ENCODE measurements at places on chromosomes 2 and 18. TPM values are rescaled to one million over a fixed set of nuclear protein-coding genes. Genes with fewer than 3 reads are reported as not detected.

The CCDC102B gene
- 7.5 TPM for total RNA-seq

The SATB2 gene
- 1.7 TPM for total RNA-seq

The BOLL gene
- not detected for total RNA-seq

The RNF152 gene
- 0.07 TPM for total RNA-seq

The LYG2 gene
- total RNA-seq: not detected

The CCT4 gene
- total RNA-seq: 326 TPM

The FBXO41 gene
- 44.9 TPM for total RNA-seq

- DNase-seq: no peak
These were observed 283.6 kb upstream of the GYPC start for GRCh38 chr2:126372406-126372805.

DNA sequence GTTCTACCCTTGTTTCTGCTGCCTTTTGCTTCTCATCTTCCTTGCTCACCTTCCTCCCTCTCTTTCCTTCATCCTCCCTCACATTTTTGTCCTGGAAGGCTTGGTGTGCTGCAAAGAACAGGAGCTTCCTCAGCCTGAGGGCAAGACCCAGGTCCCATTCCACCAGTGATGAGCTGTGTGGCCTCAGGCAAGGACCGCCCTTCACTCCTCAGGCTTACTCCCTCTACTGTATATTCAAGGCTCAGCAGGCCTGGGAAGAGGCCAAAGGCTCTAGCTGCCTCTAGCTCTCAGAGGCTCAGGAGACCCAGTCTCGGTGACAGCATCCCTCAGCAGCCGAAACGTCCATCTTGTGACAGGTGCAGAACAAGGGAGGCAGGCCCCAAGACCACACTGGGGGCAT lies 97.5 kb downstream of the MRO start:
- peak; percentile 49 for DNase-seq

DNA sequence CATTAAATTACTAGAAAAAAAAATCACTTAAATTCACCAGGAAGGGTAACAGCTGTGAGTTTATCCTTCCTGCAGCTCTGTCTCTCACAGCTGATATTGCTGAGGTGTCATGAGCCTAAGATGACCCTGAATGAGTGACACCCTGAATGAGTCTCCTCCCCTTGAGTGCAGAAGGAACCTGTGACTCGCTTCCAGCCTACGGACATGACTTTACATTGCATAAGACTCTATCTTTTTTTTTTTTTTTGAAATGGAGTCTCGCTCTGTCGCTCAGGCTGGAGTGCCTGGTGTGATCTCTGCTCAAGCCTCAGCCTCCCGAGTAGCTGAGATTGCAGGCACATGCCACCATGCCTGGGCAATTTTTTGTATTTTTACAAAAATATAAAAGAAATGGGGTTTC lies 14.1 kb downstream of the MRO start:
- DNase-seq: no peak

DNA sequence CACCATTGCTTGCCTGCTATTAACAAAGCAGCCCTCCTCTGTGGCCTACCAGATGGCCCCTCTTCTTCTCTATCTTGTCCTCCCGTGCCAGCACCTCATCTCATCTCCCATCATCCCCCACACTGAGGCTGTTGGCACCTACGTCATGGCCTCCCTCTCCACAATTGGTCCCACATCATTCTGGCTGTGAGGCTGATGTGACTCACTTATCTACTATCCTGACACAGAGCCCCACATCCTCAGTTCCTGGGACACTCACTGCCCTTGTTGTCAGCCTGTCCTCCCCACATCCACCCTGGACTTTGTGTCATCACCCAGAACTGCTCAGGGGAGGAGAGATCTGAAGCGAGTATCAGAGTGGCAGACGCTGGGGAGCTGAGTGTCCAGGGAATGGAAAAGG lies 102.9 kb downstream of the MRO start:
- no peak for DNase-seq

GRCh38 chr2:207092818-207093217 lies 72.9 kb downstream of the KLF7 start:
- DNase-seq: no peak

- DNase-seq: no peak
These were observed 43.4 kb downstream of the KCNF1 start for GRCh38 chr2:10954856-10955818.

DNA sequence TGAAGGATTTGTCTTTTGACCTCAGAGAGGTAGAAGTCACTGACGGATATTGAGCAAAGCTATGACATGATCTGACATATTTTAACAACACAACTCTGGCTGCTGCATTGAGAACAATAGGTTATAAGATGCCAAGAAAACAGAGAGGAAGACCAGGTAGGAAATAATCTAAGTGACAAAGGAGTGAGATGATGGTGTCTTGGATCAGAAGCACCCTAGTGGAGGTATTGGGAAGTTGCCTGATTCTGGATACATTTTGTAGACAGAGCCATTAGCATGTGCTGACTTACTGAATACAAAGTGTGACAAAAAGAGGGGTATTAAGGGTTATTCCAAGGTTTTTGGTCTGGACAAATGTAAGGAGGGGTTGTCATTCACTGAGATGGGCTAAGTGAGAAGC lies 1438.1 kb downstream of the DPP10 start:
- DNase-seq: no peak

- no peak for DNase-seq
These were observed 208.4 kb downstream of the SETBP1 start for GRCh38 chr18:44889111-44889510.

- DNase-seq: no peak
These were observed 22.7 kb upstream of the LINC00305 start for GRCh38 chr18:64171576-64171975.

DNA sequence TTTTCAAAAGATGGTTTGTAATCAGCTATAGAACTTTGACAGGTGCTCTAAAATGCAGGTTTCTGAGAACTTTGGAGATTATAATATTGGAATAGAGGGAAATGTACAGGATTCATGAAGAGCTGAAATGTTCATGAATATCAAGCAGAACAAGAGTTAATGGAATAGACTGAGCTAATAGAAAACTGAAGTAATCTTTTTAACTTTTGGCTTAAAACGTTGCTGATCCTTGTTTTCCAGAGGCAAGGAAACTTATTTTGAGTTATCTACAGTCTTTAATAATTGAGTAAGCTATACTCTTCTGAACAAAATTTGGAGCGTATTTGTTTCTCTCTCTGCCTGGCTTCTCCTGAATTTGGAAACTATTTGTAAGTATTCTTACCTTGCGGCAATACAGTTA lies 10.8 kb upstream of the IL18RAP start:
- no peak for DNase-seq

DNA sequence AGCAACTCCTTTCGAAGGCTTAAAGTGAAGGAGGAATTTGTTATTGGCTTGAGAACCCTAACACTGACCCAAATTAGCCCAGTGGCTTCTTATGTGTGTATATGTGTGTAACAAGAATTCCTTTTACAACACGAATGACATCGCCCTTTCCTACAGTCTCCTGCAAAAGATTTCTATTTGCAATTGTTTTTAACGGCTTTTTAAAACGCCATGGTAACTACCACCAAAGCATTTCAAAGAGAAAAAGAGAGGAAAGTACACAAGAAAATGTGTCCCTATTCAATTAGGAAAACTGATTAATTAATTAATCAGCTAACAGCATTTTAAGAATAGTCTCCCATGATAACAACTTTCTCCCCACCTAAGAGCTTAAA lies 58.1 kb downstream of the PAX3 start:
- DNase-seq: no peak

GRCh38 chr18:66560094-66560493 lies 43.8 kb downstream of the CDH19 start:
- DNase-seq: peak; percentile 62

GRCh38 chr2:72780477-72780876 lies 45.4 kb downstream of the EXOC6B start:
- DNase-seq: no peak

DNA sequence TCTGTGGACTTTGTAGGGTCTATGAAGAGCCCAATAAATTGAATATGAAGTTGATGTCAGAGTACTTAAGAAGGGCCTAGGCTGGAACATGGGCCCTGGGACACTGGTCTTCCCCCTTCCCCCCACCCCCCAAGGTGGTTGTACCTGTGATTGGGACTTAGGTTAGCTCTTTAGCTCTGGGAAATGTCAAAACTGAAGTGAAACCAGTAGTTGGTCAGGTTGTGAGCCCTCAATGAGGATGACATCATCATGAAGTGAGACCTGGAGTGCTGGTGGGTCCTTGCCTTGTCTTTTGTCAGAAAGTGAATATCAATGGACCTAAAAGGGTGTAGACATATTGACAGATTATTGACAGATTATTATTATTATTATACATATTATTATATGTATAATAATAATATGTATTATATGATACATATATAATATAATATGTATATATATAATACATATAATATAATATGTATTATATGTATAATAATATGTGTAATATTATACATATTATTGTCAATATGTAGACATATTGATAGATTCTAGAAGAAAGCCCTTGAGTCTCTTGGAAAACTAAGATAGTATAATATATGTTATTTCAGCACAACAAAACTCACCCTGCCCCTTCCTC lies 5.4 kb downstream of the MARS2 start:
- DNase-seq: peak; percentile 55

- DNase-seq: peak; percentile 85
These were observed 15.5 kb downstream of the PNO1 start for GRCh38 chr2:68172990-68173700.

GRCh38 chr2:235229236-235229635 lies 264.6 kb upstream of the AGAP1 start:
- DNase-seq: no peak

GRCh38 chr2:2939078-2939795 lies 438.4 kb downstream of the EIPR1 start:
- no peak for DNase-seq

GRCh38 chr18:44885507-44885906 lies 204.8 kb downstream of the SETBP1 start:
- DNase-seq: no peak

DNA sequence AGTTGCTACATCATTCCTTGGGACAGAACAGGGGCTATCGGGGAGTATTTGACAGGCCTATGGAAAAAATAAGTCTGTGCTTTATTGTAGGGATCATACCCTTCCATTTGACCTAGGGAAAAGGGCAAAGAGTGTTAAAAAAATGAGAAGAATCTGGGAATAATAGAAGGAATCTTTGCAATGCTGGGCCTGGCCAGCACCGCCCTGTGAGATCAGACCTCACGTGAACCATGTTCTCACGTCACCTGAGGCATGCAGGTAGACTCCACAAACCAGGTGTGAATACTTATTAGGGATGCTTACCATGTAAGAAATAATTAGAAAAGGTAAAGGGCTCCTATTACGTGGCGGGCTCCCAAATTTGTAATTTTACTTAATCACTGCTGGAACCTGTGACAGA lies 177.5 kb upstream of the GATA6 start:
- no peak for DNase-seq

DNA sequence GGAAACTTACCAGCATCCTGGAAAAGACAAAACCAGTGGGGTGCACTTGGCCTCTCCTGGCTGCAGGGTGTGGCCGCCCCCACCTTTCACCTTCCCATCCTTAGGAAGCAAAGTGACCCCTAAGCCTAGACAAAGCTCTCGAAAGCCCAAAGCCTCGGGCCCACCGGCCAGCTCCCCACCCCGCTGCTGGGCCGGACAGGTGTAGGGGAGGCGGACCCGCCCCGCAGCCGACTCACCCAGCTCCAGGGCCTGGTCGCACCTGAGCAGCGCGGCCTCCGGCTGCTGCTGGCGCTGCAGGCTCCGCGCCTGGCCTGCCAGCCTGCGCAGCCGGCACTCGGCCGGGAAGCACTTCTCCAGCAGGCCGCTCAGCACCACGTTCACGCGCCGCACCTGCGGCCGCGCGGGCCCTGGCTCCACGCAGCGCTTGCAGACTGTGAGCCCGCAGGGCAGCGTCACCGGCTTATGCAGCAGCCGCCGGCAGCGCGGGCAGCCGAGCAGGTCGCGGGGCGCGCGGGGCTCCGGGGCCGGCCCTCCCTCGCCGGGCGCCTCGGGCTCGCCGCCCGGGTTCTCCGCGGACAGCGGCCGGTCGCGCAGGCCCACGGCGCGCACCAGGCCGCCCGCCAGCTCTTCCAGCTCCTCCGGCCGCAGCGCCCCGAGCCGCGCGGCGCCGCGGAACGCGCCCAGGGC lies 979 bp downstream of the LONRF2 start:
- DNase-seq: no peak

DNA sequence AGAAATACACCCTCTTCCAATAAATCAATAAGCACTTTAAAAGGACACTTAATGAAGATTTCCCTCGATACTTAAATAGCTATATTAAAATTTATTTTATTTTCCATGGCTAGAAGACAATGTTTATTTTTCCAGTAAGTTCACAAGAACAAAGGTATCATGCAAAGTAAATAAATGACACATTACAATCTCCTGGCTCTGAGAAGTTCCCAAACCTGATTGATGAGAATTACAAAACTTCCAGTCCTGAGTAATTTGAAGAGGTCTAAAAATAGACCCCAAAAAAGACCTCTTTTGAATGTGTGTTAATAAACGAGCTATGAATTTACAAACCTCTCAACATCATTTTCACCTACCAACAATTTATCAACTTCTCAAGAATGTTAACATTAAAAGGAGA lies 1.5 kb upstream of the PEX13 start:
- no peak for DNase-seq
